ENCODE measurements at places on chromosomes 5 and 9.

DNA sequence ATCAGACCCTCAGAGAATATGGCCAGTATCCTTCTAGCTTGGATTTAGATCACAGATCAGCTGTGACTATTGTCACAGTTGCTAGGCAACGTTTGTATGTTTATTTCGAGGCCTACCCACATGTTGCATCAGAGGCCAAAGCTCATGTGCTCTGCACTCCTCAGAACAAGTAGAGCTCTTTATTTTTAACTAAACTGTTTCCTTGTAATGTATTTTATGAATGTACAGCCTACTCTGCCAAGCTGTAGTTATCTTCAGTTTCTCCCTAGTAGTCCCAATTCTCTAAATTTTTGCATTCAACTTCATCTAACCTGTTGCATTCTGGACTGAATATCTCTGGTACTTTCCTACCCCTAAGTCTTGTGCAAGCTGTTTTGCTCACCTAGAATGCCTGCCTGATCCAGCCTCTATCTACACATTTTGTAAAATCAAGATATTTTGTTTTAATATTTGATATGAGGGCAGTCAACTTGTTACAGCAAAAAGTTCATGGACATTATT lies 52.8 kb downstream of the CAST start:
- DNase-seq = no peak

GRCh38 chr9:119026120-119026519 lies 343.1 kb downstream of the BRINP1 start:
- DNase-seq = no peak

DNA sequence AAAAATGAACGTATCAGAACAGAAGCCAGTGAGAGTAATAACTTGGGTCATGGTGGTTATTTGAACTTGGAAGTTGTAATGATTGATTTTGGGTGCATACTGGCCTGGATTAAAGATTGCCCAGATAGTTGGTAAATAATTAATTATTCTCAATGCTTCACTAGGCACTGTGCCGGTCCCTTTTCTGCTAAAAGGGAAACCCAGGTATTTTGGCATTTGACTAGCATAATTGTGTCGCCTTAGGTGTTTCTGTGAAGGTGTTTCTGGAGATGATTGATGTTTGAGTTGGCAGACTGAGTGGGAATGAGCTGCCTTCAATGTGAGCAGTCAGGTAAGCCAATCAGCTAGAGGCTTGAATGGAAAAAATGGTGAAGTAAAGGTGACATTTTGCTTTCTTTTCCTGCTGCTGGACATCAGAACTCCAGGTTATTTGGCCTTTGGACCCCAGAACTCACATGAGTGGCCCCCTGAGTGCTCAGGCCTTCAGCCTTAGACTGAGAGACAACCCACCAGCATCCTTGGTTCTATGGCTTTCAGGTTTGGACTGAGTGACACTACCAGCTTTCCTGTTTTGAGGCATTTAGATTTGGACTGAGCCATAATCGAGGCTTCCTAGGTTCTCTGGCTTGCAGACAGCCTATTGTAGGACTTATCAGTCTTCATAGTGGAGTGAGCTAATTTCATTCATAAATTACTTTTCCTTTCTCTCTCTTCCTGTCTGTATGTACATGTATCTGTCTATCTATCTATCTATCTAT lies 120.7 kb upstream of the PAPPA start:
- no peak for DNase-seq

GRCh38 chr5:177604116-177604521 lies 4.2 kb downstream of the B4GALT7 start:
- no peak for DNase-seq

GRCh38 chr5:35990941-35991611 lies at the start of gene UGT3A1:
TSS of gene UGT3A1 (minus strand) at chr5:35991390. CDS start at chr5:35991240, 150 bp downstream.
- DNase-seq = no peak

GRCh38 chr9:104322596-104322995 lies 181.5 kb upstream of the OR13F1 start:
- DNase-seq = no peak

DNA sequence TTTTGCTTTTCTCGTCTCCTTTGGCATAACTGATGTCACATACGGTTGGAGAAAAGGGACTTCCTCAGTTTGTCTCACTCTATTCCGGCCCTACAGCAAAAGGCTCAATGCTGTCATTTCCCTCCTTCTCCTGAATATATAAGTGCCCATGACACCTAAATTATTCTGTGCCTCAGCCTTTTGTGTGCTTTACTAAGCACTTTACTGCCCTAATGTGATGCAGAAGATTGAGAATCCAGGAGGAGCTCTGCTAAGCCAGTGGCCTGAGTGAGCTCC lies 7.6 kb downstream of the CD180 start:
- DNase-seq = no peak

DNA sequence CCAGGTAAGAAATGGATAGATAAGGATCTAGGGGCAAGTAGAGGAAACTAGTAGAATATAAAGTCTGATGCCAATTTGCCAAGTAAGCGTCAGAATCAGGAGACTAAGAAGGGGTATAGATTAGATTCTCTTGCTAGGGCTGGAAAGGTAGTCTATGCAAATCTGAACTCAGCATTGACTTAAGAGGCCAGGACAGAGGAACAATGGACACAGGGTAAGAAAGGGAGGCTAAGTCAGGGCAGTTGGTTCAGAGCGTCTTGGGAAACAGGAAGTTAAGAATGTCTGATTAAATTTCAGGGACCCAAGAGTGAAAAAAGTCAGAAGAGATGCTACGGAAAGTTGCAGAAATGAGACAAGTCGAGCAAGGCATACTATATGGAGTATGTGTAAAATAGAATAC lies 263.2 kb upstream of the HAPLN1 start:
- no peak for DNase-seq

DNA sequence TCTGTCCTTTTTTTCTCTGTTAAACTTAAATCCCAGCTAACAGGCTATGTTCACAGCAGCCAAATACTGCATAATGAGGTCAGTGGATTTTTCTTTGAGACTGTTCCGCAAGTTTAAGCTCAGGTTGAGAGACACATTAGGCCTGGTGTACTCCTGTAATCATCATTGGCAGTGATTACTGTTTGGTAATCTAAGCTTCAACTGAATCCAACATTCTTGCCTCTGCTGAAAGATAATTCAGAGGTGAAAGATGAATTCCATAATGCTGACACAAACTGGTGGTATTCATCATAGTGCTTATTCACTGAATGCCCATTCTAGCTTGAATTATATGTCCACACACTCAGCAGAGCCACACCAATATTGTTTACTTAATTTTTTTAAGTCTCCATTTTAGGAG lies 108.5 kb downstream of the NFIB start:
- no peak for DNase-seq

DNA sequence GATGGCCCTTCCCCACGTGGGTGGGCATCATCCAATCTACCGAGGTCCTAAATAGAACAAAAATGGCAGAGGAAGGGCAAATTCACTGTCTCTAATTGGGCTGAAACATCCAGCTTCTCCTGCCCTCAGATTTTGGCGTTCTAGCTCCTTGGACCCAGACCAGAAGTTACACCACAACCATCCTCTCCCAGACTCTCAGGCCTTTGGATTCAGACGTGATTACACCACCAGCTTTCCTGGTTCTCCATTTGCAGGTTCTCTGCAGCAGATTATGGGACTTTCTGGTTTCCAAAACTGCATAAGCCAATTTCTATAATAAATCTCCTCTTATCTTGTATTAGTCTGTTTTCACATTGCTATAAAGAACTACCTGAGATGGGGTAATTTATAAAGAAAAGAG lies 73.6 kb upstream of the STARD4 start:
- no peak for DNase-seq

- DNase-seq = no peak
These were observed 62.8 kb downstream of the INSYN2B start for GRCh38 chr5:169917500-169917899.

- no peak for DNase-seq
These were observed 83.5 kb downstream of the PTCH1 start for GRCh38 chr9:95433096-95433819.

All from activated CD8-positive, alpha-beta memory T cell treated with anti-CD3 and anti-CD28 coated beads for 1 hour (primary cell).